Jurkat, Clone E6-1 (cell line): ENCODE measurements at places on chromosomes 7 and 10.

DNA sequence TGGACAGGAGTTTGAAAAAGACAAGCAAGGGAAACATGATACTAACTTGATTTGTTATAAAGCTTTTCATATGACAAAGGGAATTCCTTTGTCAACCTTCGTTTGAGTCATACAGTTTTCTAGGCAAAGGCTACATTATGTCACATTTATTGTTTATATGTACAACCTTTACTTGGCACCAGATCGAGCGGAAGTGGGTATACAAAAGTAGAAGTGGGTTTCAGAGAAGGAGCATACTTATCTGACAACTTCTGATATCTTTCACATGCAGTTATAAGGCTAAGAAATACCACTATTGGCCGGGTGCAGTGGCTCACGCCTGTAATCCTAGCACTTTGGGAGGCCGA is 11.0 kb downstream of the STMP1 start:
- no peak for DNase-seq

DNA sequence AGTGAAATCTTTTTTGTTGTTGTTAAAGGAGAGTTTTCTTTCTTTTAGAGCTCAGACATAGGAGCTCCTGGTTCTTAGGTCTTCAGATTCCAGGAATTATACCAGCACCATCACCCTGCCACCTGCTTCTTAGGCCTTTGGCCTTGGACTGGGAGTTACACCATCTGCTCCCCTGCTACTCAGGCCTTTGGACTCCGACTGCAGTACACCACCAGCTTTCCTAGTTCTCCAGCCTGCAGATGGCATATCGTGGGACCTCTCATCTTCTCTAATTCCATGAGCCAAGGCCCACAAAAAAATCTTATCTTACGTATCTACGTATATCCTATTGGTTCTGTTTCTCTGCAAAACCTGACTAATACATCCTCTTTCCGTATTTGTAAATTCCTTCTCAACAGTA is 5.1 kb upstream of the TACC2 start:
- DNase-seq, result no peak

GRCh38 chr10:136465-136762 is 1.2 kb downstream of the ZMYND11 start:
- no peak for DNase-seq

GRCh38 chr10:105950410-105950809 is 1214.1 kb downstream of the SORCS1 start:
- peak; percentile 43 for DNase-seq

DNA sequence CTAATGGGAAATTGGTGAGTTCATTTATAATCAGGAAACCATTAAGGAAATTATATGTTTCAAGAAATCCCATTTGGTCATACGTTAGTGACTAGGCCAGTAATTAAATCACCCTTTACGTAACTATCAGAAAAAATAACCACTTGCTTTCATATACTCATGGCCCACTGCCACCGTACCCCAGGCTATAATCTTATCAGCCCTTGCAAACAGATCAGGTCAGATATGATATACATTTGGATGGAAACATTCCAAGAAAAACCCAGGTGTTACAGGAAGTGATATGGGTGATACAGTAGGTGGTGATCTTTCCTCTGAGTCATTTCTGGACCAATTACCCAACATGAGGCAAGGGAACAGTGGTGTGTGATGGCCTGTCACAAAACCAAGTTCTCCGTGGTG is 481.0 kb upstream of the SEMA3A start:
- DNase-seq, result no peak

DNA sequence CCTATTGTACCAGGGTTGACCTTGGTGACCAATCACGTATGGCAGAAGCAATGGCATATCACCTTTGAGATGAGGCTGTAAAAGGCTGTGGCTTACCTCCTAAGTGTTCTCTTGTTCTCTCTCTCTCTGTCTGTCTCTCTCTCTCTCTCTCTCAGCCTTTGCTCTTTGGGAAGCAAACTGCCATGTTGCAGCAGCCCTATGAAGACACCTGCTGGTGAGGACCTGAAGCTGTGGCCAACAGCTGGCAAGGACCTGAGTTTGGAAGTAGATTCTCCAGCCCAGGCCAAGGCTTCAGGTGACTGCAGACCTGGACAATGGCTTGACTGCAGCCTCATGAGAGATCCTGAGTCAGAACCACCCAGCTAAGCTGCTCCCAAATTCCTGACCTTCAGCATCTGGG is 161.4 kb downstream of the GPAM start:
- DNase-seq, result no peak

DNA sequence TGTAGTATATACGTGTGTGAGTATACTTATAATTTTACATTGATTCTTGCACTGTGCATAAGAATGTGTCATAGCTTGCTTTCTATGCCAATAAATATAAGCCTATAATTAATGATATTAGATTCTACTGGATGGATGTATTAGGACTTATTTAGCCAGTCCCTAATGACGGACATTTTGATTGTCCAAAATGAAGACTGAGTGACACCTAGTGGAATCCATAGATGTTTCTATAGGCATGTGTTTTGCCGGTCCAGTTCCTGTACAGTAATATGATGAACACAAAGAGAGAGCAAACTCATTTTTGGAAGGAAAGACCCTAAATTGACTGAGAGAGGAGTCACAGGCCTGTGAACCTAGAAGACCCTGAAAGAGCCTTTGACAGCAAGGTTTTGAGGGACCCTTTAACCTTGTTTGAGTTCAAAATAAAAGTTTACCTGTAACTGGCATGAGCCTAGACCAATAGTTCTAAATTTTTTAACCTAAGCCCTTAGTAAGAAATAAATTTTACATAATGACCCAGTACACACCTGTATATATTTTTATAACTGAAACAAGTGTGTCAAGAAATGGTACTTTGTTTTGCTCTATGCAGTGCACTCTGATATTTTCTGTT is 42.4 kb upstream of the AGBL3 start:
- DNase-seq, result no peak

GRCh38 chr7:130228840-130229502 is 21.3 kb downstream of the SSMEM1 start:
- DNase-seq, result no peak

- no peak for DNase-seq
Observed at GRCh38 chr10:92268748-92269147, 22.1 kb downstream of the CPEB3 start.

DNA sequence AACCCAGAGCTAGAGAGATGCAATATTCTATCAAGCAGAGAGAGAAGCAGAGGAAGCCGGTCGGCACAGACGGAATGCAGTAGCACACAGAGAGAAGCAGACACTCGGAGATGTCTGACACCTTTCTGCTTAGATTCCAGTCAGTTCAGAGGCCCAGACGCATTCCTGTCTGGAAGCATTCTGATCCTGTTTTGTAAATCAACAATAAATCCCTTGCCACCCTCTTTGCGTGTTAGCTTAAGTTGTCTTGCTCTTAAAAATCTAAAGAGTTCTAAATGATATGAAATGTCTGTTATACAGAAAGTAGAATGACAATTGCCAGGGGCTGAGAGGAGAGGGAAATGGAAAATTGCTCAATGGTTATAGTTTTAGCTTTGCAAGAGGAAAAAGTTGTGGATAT is 27.4 kb upstream of the ATRNL1 start:
- no peak for DNase-seq

GRCh38 chr7:91434836-91435235 is 170.6 kb downstream of the FZD1 start:
- no peak for DNase-seq

DNA sequence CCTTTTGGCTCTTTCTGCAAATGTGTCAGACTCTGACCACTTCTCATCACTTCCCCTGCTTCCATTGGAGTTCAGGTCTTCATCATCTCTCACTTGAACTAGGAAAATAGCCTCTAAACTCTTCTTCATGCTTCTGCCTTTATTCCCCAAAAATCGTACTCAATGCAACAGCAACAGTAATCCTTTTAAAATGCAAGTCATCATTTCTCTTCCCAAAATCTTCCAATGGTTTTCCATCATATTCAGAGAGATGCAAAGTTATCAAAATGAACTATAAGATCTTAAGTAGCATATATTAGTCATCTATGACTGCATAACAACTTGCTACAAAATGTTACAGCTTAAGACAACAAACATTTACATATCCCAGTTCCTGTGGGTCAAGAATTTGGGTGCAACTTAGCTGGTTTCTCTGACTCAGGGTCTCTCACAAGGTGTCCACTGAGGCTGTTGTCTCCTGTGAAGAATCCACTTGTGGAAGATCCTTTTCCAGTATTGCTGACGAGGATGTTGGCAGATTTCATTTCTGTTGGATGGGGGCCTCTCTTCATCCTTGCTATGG is 31.0 kb upstream of the ETV1 start:
- no peak for DNase-seq

- no peak for DNase-seq
Observed at GRCh38 chr10:77463499-77463898, 174.1 kb downstream of the KCNMA1 start.

GRCh38 chr7:51639661-51640334 is 323.2 kb upstream of the COBL start:
- no peak for DNase-seq

DNA sequence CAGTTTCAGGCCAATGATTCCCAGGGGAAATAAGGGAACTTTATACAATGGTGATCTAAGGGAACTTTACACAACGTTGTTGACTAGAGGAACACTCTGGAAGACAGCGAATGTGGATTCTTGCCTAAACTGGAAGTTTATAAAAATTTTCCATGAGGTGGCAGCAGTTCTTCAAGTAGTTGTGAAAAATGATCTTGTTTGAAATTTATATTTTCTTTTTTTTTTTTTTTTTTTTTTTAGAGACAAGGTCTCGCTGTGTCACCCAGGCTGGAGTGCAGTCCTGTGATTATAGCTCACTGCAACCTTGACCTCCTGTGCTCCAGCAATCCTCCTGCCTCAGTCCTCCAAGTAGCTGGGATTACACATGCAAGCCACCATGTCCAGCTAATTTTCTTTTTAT is 32.1 kb upstream of the GTF2I start:
- DNase-seq, result no peak

DNA sequence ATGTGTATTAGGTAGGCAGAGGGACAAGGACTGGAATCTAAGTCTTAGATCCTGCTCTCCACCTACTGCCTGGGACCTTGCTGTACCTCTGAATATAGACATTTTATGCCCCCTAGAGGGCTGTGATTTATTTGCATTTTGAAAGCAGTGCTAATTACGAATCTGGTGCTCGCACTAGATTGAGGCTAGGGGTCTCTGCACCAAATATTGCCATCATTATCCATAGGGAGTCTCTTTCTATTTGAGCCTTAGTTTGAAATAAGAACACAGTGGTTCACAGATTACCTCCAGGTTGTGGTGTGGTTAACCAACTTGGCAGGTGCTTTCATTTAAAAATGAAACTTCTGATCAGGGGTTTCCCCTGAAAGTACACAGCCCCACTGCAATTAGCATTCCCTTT is 41.8 kb downstream of the CNNM1 start:
- peak; percentile 28 for DNase-seq

DNA sequence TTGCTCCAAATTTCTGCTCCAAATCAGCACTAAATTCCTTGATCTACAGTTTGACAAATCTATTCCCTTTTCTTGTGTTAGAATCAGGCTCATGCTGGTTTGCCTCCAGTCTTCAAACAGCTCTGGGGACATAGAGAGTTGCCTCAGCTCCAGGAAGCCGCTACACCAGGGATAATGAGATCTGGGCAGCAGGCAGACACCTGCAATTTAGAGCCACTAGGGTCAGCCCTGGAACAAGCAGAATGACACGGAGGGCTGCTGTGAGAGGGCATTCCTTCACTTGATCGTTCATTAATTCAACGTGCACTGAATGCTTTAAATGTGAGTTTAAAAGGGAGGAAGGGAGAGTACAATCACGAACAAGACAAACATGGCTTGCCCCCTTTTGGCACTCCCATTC is 3.7 kb upstream of the ELMO1 start:
- DNase-seq, result no peak

GRCh38 chr7:2710286-2710655 is 22.3 kb downstream of the AMZ1 start:
- no peak for DNase-seq

DNA sequence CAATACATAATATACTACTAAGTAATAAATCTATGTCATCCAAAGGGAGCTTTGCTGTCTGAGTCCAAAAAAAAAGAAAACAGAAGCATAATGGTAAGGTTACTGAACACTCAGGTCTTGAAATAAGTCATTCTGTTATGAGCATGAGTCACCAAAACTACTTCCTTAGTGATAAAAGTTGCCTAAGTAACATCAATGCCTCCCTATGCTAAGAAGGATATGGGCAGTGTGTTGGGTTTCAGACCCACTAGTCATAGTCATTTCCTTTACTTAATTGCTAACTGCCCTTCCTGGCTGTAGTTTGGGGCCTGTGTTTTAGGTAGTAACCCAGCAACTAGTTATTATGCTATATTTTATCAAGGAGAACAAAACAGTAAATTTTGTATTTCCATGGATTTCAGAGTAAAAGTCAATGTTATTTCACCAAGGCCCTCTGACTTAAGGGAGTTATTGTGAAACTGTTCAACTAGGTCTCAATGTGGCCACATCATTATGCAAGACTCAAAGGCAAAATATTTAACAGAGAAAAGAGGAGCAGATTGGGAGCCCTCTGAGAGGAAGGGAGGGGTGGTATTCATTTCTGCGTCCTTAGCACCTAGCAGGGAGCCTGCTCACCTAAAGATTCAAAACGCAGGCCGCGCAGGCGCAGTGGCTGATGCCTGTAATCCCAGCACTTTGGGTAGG is 11.7 kb upstream of the VIM start:
- peak; percentile 46 for DNase-seq

DNA sequence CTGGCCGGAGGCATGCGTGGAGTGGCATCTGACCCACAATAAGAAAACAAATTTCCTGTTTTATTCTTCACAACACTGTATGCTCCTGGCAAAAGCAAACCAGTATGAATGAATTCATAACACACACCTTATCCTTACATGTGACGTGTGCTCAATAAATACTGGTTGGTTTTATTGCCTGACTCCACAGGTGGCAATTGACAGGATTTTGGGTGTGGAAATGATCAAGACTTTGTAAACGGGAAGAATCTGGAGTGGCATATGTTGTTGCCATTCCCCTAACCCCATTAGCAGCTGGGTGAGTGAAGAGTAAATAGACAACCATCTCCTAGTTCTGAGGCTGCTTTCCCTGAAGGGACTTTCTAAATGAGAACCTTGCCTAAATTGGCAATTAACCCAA is 215.5 kb upstream of the AOAH start:
- no peak for DNase-seq

DNA sequence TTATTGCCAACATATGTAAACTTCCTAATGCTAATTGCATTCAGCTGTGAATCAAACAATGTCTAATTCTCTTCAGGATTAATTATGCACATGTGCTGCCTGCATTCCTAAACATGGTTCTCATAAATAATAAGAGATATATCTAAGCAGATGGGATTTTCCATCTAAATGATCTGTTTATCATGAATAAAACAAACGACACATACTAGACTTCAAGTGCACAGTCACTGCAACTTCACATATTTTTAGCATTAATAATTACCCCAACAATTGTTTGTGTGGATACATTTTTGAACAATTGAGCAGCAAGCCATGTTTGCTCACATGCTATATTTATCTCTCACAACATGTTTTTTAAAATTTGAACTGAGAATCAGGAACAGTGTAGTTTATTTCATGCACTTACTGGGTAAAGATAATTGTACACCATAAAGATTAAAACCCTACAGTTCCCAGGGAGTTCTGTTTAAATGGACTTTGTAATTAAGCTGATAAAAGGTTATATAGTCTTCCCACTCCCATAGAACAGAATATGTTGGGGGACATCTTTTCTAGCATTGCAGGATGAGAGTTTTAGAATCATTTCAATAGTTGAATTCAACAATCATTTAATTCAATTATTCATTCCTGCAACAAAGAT is 378.5 kb downstream of the MDFIC start:
- no peak for DNase-seq
